ENCODE measurements at places on chromosomes 4 and X. TPM values are rescaled to one million over a fixed set of nuclear protein-coding genes. Genes with fewer than 3 reads are reported as not detected.

DNA sequence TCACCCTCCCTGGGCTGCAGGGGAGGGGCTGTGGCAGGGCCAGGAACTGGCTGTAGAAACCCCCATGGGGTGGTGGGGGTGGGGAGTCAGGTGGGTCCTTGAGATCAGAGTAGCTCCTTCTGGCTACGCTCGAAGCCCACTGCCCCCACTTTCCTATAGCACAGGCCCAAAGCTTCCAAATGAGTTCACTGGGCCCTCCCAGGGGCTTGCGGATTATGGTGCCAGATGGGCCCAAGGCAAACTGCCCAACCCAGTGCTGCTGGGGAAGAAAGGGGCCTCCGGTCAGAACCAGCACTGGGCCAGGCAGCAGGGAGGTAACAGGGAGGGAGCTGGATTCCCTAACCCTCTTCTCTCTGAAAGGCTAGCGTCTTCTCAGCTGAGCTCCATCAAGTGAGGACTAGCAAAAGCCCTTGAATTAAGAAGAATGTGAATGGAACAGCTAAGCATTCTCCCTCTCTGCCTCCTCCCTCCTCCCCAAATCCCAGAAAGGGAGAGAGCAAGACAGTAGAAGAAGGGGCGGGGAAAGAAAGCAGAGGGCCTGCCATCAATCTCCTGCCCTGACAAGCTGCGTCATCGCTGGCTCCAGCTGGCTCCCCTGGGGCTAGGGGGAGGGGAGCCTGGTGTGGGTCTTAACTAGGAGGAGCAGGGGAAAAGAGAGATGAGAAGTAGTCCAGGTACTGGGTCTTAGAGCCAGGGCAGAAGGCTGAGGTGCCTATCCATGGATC is 34.7 kb downstream of the FRMPD3 start:
- no peak for DNase-seq

GRCh38 chr4:81335122-81335912 is 120.3 kb upstream of the PRKG2 start:
- DNase-seq, result no peak

GIMD1 gene
- not detected for total RNA-seq

BANK1 gene
- 0.22 TPM for total RNA-seq

Data from activated T-cell treated with anti-CD3 and anti-CD28 coated beads, Interleukin-2, amount 50 U/mL, for 72 hours (primary cell).